ENCODE measurements at places on chromosomes 3 and 15.

DNA sequence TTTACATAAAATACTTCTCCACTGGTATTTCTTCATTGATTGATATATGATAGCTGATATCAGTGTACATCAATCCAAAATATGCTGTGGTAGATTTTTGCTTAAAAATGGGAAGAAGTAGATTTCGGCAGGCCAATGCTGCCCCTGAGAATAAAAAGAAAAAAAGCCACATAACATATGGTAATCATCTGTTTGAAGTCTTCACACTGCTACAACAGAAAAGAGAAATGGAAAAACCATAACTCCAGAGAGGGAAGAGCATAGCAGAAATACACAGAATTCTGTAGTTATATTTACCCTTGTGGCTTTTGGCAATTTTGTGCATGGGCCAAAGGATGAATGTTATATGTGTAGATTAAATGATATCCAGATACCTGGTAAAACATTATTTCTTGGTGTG is 143.1 kb upstream of the KCNMB2 start:
- DNase-seq, result no peak

DNA sequence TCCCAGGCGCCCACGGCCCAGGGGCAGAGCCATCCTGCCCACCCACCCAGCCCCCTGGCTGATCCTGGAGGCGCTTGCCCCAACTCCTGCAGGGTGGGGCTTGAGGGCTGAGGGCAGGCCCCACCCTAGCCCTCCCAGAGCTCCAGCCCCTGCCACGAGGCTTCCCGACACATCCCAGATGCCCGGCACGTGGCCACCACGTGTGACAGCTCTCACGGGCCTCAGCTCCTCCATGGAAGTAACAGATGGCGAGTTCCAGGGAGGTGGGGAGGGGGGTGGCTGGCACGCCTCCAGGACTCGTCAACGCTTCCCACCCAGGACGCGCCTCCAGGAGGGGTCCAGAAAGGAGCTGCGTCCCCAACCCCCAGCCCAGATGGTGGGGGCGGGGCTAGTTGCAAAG is 29.1 kb downstream of the PLXND1 start:
- DNase-seq, result no peak

GRCh38 chr3:43727930-43728329 is 37.2 kb downstream of the ABHD5 start:
- DNase-seq, result no peak

GRCh38 chr3:41508063-41508696 is 308.9 kb downstream of the CTNNB1 start:
- DNase-seq, result no peak

GRCh38 chr3:150006794-150007193 is 36.1 kb upstream of the PFN2 start:
- no peak for DNase-seq

DNA sequence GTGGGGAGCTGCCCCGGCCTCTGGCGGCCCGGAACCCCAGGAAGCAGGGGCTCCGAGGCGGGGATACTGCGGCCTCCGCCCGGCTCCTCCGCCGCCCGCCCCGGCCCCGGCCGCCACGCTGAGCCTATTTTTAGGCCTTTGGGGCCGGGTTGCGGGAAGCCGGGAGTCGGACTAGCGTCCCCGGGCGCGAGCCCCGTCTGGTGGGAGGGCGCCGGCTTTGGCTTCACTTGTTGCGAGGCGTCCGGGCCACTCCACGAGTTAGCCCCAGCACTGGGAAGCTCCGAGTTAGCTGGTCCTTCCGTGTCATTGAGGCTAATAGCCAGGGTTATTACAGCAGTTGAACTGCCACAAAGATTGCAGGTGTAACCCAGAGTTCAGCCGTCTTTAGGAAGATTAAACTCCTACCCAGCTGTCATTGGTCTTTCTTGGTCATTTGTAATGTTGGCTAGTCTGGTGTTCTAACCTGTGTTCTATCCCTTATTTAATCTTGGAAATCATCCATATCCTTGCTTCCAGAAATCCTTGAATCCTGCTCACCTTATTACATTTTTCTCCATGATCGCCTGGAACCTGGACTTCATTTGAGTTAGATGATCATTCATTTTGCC is 791 bp downstream of the GYG1 start:
- no peak for DNase-seq

GRCh38 chr3:37816271-37816670 is 45.4 kb upstream of the CTDSPL start:
- DNase-seq, result no peak

GRCh38 chr3:65828706-65829105 is 210.0 kb downstream of the MAGI1 start:
- no peak for DNase-seq

GRCh38 chr15:62035256-62035924 is 24.9 kb downstream of the VPS13C start:
- peak; percentile 34 for DNase-seq

GRCh38 chr3:197456261-197457091 is 99.3 kb downstream of the BDH1 start:
- DNase-seq, result peak; percentile 82

DNA sequence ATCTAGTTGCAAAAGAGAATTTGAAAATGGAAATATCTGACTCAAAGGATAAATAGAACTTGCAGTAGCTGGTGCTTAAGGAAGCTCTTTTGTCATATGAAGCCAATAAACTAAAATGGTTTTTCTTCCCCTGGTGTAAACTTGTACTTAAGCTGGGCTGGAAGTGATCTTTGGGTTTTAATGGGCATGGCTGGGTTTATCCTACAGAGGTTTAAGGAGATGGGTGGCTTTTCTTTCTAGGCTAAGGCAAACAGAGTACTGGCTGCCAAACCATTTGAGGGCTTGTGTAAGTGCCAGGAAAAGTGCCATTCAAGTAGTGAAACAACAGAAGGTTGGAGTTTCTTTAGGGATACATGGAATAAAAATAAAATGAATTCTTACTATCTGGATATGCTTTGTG is 12.1 kb upstream of the UTS2B start:
- no peak for DNase-seq

DNA sequence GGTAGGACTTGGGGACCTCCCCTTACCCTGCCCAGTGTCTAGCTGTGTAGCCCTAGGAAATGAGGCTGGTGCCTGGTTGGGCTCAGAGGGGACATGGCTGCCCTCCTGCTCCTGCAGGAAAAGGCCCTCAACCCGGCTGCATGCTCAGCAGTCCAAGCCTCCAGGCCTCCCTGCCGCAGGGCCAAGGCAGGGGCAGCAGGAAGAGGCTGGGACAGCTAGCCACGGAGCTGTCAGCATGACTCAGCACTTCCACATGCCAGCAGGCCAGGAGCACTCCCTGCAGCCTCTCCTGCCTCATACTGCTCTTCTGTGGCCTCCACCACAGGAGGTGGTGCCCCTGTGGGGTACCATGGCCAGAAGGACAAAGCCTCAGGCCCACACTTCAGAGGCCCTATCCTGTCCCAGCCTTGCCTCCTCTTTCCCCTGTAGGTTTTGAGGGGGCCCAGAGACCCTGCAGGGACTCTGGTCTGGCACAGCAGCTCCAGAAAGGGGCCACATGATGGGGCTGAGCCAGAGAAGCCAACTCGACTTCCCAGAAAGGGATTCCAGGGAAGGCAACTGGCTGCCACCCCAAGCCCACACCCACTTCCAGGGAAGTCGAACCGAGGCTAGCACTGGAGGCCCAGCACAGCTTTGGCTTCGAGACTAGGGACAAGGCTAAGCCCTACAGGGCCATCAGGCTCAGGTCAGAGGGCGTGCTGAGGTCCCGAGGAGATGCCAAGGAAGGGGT is 19.5 kb downstream of the TKT start:
- DNase-seq, result peak; percentile 76

GRCh38 chr15:36438499-36438898 is 140.9 kb upstream of the CDIN1 start:
- DNase-seq, result no peak

- DNase-seq, result no peak
These were observed 137.4 kb upstream of the SLC7A14 start for GRCh38 chr3:170723241-170723640.

DNA sequence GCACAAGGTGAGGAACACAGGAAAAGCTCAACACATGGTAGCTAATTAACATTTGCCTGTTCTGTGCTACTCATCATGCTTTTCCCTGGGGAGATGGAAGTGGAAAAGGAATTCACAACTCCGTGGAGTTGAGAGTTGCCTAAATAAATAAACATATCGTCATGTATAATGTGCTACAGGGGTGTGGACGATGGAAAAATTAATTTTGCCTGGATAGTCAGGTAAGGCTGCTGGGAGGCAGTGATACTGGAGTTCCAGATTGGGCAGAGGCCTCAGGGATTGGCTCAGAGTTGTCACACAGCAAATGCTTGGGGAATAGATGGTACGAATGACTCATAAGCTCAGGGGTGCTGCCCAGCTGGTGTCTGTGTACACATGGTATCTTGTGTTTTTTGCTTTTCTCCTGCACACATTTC is 3.1 kb upstream of the ABHD6 start:
- no peak for DNase-seq

- DNase-seq, result no peak
These were observed 21.7 kb upstream of the SYN2 start for GRCh38 chr3:11982341-11982941.

DNA sequence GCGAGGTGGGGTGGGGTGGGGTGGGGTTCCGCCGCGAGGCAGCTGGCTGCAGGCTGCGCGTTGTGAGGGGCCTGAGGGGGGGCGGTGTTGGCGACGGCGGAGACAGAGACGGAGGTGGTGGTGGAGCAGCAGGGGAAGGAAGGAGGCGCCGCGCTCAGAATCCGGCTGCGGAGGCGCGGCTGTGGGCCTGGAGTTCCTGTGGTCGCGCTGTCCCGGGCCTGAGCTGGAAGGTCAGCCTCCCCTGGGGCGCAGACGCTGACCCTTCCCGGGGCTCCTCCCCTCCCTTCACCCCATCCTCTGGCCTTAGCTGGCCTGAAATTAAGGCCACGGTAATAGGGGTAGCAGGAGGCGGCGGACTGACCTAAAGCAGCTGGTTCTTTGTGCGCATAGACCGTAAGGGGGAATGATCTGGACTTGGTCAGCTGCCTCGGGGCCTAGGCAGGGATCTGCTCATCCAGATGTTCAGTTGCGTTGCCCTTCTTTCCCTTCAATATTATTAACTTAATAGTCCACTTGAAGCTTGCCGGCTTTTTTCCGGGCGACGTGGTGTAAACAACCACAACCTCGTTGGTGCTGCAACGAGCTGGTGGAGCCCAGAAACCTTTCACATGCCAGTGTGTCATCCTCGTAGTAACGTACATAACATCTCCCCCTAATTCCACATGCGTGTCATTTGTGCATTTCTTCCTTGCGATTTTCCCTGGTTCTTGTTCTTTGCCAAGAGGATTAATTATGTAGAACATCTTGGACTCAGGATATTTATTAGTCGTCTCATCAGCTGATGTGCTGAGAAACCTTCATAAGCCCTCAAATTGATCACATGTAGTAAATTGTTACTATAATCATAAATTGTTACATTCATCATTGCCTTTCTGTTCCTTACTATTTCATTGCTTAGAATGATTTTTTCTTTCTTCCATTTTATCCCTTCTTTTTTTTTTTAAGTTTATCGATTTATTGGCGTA is 626 bp downstream of the SEC62 start:
- peak; percentile 16 for DNase-seq

DNA sequence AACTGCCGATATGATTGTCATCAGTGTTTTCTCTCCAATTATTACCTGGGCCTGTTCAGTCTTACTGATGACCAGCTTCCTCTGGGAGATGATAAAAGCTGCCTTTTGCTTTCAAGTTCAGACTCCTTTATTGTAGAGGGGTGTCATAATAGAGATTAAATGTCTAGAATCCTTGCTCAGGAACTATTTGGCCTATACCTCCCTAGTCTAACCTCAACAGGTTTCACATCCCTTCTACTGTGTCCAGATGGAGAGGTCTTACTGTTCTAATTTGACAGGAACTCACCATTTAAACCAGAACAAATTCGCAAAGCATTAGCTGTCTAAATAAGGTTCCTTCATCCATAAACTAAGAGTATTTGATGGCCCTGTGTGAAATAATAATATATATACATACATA is 88.0 kb downstream of the BCHE start:
- no peak for DNase-seq

- DNase-seq, result no peak
These were observed 77.1 kb downstream of the DUT start for GRCh38 chr15:48408327-48408726.

GRCh38 chr3:124569761-124570160 is 160.5 kb upstream of the UMPS start:
- DNase-seq, result no peak

DNA sequence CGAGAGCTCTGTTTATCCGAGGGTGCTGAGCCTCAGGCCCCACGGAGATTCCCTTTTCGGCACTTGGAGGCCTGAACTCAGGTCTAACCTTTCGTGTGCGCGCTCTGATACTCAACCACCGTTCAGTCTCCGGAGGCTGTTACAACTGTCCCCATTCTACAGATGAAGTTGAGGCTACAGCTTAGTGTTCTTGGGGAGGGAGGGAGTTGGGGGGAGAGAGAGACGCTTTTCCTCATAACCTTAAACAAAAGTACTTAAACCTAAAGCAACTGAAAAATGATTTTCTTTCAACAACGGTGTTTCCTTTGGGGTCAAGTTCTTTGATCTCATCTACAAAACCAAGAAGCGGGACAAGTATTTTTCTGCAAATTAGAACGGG is 952 bp upstream of the CHST2 start:
- DNase-seq, result no peak

DNA sequence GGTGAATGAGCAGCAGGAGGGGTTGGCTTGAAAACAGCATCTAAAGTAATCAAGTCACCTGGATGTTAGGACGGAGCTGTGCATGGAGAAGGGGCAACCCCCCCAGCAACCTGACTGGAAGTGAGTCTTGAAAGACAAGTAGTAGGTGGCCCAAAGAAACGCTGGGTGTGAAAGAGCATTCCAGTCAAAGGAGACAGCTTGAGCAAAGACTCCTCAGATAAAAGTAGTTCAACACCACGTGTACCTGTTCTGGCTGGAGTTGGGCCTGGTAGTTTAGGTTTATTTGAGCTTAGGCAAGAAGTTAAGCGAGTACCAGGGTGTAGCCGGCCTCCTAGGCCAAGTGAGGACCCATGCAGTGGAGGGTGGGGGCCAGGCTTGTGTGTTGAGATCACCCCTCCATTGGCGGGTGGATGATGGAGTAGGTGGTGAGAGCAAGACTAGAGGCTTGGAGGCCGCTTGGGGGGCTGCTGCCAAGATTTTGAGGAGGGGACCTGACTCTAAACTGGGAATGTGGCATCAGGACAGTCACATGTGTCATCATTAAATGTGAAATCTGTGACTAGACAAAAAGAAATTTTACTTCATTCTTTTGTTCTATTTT is 61.3 kb downstream of the ABHD2 start:
- no peak for DNase-seq

GRCh38 chr15:45550436-45550835 is 27.9 kb upstream of the SLC30A4 start:
- DNase-seq, result no peak

- peak; percentile 18 for DNase-seq
These were observed 46.3 kb downstream of the GPR171 start for GRCh38 chr3:151156618-151157216.

- DNase-seq, result no peak
These were observed 16.3 kb downstream of the GXYLT2 start for GRCh38 chr3:72904163-72904562.

- peak; percentile 13 for DNase-seq
These were observed 192.0 kb downstream of the TPRG1 start for GRCh38 chr3:189363590-189364255.

Measured in GM04504 (cell line).